ENCODE measurements at places on chromosomes 2 and 18.

DNA sequence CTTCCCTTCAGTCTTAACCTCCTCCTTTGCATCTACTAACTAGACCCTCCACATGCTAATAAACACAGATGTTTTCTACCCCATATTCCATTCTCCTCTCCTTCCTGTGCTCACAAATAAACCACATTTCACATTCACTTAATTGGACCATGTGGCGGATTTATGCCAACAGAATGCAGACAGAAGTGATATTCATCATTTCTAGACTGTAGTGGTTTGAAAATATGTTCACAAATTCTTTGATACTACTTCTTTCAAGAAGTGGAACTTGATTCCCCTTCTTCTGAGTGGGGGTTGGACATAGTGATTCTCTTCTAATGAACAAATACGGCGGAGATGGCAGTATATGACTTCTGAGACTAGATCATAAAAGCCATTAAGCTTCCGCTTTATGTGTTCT, 73.5 kb upstream of the SPTBN1 start:
- no peak for DNase-seq

DNA sequence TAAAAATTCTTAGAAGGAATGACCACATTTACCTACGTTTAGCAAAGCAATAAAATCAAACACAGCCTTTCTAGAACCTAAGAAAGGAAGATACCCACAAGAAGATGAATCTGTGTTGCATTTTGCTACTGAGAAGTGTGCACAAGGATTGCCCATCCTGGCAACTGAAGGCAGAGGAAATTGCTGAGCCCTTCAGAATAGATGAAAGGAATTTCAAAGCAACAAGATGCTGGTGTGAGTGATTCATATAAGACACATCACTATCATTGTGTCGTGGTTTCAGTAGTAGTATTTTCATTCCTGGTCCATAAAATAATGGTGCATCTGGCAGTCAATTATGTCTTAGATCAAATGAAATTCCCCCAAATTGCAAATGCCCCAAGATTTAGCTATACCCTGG, 48.4 kb upstream of the ANKRD44 start:
- no peak for DNase-seq

GRCh38 chr18:64258111-64258650, 109.3 kb upstream of the LINC00305 start:
- DNase-seq: no peak

DNA sequence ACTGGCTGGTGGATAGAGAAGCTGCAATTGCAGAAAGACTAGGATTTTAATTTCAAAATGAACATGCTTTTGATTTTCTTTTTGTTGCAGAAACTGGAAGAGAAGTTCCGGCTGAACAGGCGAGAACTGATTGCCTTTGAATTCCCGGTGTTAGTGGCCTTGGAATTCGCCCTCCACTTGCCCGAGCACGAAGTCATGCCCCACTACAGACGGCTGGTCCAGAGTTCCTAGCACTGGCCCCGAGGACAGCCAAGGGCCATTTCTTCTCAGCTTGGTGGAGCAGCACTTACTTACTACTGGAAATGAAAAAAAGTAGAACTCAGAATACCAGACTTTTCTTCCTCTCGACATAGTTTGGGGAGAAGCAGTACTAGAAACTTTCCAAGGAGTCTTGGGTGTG, 121.9 kb downstream of the CABLES1 start:
- no peak for DNase-seq

- DNase-seq: no peak
Observed at GRCh38 chr2:15649561-15650255, 58.0 kb downstream of the DDX1 start.

- no peak for DNase-seq
Observed at GRCh38 chr18:1408376-1408775, 503.7 kb downstream of the ADCYAP1 start.

- no peak for DNase-seq
Observed at GRCh38 chr2:161067846-161068350, 92.3 kb upstream of the TANK start.

DNA sequence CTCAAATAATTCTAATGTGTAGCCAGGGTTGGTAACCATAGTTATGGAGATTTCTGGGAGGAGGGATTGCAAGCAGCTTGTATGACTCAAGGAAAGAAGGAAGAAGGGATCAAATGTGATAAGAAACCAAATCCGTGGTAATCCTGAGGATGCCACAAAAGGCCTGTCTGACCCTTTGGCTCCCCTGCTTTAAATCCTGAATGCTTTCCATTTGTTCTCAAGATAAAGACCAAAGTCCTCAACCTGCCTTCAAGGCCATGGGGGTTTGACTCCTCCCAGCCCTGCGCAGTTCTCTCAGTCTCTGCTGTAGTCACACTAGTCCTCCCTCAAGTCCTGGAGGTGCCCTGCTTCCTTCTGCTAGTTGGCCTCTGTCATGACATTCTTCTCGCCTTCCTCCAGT, 74.0 kb downstream of the SUMO1 start:
- DNase-seq: no peak

DNA sequence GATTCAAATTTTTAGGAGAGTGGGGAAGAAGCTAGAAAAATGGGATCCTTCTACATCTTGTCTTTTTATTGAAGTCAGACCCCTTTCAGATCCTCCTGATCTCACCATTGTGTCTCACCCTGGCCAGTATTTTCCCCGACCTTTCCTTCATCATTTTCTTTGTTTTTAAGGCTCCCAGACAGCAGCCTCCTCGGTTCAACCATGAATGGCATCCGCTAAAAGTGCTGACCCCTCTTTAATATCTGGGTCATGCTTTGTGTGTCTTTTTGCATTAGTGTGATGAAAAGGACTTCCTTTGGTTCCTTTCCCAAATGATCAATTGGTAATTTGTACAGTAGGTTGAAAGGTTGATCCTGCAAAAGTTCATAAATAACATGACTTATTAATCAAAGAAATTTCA, 26.7 kb upstream of the THOC1 start:
- DNase-seq: no peak

- no peak for DNase-seq
Observed at GRCh38 chr2:228016402-228016801, 145.0 kb downstream of the DAW1 start.

GRCh38 chr2:197078535-197078934, 152.0 kb upstream of the PGAP1 start:
- no peak for DNase-seq

DNA sequence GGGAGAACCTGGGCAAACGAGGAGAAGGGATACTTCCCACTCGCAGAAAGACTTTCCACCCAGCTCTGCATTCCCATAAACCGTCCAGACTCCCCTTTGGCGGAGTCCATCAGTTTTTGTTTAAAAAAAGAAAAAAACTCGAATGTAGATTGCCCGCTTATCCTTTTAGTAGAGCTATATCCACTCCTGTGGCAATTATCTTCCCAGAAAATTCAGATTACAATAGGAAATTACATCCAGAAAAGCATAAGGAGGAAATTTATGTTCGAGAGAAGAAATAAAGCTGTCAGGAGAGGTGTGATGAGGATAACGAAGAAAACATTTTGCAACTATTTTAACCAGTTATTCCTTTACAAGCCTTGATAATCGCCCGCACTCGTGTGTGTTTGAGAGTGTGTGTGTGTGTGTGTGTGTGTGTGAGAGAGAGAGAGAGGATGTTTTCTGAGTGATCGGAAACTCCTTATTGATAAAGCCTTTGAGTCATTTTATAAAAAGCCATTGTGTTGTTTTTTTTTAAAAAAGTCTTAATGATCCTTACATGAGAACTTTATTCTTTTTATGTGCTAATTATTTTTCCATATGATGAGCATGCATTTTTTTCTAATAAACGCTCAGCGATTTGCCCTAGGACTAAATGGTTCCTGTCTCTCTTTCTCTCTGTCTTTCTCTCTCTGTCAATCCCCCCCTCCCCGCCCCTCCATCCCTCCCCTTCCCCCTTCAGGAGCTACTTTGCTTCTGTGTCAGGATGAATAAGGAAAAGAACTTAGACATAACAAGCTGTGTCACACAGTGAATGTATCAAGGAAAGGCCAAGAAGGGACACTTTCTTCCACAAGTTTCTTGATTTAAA, 1.1 kb upstream of the PPP3R1 start:
- DNase-seq: no peak

DNA sequence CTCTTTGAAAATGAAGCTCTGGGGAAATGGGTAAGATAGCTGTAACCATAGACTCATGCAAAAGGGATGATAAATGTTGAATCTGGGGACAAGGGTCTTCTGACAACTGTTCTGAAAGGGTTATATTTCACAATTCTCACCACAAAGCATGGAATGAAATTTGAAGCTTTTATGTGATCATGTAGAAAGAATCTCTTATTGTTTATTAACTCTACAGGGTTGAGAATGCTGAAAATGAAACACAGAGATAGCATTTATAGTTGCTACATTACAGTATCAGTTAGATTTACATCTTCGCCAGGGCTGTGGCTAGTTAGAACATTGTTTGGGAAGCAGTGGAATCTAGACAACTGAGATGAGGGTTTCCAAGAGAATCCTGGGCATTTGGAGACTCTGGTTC, 97.4 kb upstream of the LHCGR start:
- no peak for DNase-seq

DNA sequence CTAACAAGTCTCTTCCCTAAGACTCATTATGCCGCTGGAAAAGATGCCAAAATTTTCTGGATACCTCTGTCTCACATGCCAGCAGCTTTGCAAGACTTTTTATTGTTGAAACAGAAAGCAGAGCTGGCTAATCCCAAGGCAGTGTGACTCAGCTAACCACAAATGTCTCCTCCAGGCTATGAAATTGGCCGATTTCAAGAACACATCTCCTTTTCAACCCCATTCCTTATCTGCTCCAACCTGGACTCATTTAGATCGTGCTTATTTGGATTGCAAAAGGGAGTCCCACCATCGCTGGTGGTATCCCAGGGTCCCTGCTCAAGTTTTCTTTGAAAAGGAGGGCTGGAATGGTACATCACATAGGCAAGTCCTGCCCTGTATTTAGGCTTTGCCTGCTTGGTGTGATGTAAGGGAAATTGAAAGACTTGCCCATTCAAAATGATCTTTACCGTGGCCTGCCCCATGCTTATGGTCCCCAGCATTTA, 26.3 kb downstream of the DHRS9 start:
- DNase-seq: no peak

GRCh38 chr2:198106621-198107385, 302.4 kb downstream of the PLCL1 start:
- no peak for DNase-seq

DNA sequence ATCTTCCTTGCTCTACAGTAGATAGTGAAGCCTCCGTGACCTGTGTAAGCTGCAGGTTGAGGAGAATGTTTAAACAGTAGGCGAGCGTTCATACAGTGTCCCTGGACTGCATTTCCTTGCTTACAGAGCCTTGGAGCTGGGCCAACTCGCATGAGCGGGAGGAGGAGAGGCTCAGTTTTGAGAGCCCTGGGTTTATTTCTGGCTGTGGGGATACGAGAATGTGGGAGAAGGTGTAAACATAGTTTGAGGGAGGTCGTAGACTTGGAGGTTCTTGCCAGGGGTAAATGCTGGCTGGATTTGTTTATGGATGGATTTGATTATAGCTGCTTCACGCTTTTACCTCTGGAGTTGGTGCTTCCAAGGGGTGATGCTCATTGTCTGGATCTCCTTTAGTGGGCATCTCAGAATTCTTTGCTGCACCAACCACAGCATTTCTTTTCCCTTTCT, 20.8 kb downstream of the CRIM1 start:
- no peak for DNase-seq

- no peak for DNase-seq
Observed at GRCh38 chr2:65691816-65692215, 259.4 kb upstream of the SPRED2 start.

GRCh38 chr18:34039201-34039600, 185.5 kb downstream of the NOL4 start:
- DNase-seq: no peak

DNA sequence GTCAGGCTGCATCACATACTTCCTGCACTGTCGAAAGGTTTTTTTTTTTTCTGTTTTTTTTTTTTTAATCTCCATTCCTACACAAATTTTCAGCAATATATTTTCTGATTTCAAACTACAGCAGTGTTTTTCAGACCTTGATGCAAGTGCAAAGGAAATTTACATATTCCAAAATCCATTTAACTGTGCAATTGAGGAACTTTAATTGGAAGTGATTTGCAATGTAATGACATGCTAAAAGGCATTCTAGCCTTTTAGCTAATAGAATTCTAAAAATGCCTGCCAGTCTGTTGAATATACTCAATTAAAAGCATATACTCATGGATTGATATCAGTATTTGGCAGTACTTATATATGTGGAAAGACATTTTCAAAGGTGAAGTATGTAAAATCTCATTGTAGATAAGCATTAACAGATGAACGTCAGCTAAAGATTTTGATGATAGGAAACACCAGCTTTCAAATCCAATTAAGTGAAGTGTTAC, 210.5 kb downstream of the OTX1 start:
- no peak for DNase-seq

DNA sequence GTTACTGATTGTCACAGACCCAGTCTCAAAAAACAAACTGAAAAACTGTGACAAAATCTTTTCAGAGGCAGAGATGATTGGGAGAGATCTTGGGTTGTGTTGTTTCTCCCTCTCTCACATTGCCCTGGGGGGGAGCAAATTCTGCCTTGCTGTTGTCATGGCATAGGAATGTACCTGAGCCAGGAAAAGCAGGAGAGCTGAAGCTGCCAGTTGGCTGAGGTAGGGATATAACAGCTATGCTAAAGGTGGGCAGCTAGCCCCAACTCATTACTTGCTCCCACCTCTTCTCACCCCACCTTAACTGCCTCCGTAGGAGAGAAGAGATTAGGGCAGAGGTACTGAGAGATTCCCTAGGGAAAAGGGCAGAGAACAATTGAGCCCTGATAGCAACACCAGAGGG, 299.3 kb downstream of the OSR1 start:
- DNase-seq: no peak
